CD4-positive, alpha-beta T cell treated with Interferon alpha-2 for 1 hour (primary cell): ENCODE measurements at places on chromosomes 5 and 9.

GRCh38 chr5:86447362-86447761 is 170.4 kb upstream of the COX7C start:
- no peak for DNase-seq

- peak; percentile 59 for DNase-seq
These were observed 6.8 kb upstream of the TCOF1 start for GRCh38 chr5:150350524-150351344.

- DNase-seq, result no peak
These were observed 100.9 kb downstream of the EBF1 start for GRCh38 chr5:158998793-158999325.

DNA sequence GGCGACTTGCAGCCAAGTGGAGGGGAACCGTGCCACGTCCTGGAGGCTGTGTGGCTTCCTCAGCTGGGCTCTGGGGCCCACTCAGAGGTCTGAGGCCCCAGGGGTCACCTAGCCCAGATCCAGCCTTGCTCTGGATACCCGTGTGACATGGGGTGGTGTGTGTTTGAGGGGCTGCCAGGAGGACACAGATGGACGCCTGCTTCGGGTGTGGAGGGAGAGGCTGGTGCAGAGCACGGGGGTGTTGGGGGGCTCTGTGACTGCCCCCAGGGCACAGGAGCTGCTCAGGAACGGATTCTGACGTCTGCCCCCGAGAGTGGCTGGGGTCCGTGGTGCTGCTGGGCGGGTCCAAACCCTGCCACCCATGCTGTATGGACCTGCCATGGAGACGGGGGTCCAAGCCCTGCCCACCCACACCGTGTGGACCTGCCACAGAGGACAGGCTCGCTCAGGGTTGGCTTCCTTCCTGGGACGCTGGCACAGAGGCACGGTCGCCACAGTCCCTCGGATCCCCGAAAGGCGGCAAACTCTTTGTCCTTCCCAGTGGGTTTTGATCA is 10.5 kb downstream of the INPP5E start:
- DNase-seq, result no peak

- no peak for DNase-seq
These were observed 11.5 kb upstream of the GPX3 start for GRCh38 chr5:151008906-151009305.

- no peak for DNase-seq
These were observed 232.2 kb downstream of the SMARCA2 start for GRCh38 chr9:2247340-2247739.

DNA sequence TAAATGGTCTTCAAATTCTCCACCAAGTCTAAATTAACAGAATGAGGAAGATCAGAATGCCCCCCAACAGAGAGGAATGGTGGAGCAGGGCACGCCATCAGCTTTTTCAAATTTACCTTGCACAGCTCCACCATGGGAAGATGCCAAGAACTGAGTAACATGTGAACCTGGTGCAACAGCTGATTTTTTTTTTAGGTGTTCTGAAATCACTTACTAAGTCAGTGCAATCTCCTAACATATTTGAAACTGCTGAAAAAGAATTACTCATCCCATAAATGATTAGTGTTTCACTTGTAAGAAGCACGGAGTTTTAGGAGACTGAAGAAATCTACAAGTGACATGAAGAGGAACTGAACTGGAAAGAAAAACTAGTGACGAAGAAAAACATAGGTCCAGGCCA is 5.1 kb downstream of the TMEM245 start:
- DNase-seq, result no peak

GRCh38 chr5:106321242-106321641 is 1349.5 kb downstream of the EFNA5 start:
- no peak for DNase-seq

GRCh38 chr9:107269681-107270080 is 13.4 kb upstream of the RAD23B start:
- DNase-seq, result no peak

- peak; percentile 37 for DNase-seq
These were observed 3.9 kb downstream of the SETX start for GRCh38 chr9:132350861-132351315.

DNA sequence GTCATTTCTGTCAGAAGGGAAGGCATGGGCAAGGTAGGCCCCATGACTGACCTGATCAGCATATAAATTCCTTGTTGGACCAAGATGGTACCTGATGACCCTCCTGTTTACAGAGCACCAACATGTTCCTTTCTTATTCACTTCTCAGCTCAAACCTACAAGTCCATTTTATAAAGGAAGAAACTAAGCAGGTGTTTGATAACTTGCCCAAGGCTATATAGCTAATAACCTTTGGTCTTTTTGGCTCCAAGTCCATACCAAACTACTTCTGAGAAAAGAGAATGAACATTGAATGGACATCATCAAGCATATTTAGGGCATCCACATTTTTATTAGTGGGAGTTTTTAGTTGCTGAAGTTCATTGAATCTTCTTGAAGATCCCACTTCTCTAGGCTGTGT is 125.2 kb downstream of the GALNT10 start:
- no peak for DNase-seq

- DNase-seq, result no peak
These were observed 144.9 kb downstream of the ERCC6L2 start for GRCh38 chr9:96020300-96020791.

GRCh38 chr5:128258372-128258771 is 174.8 kb downstream of the SLC12A2 start:
- no peak for DNase-seq

DNA sequence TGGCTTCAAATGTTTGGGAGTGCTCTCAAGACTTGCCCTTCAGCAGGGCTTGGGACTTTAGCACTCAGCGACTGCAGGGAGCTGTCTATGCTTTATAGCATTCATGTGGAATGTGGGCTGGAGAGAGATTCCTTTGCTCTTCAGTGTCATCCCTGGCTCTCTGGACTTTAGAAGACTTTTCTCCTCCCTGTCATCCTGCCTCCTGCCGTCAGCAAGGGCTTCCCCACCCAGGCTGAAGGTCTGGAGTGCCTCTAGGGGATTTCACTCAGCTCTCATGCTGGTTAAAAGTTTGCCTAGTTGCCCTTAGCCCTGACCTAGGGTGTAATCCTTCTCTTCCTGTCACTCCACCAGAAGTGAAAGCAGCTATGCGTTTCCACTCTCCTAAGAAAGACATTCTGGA is 210.9 kb downstream of the FRMD3 start:
- DNase-seq, result no peak

DNA sequence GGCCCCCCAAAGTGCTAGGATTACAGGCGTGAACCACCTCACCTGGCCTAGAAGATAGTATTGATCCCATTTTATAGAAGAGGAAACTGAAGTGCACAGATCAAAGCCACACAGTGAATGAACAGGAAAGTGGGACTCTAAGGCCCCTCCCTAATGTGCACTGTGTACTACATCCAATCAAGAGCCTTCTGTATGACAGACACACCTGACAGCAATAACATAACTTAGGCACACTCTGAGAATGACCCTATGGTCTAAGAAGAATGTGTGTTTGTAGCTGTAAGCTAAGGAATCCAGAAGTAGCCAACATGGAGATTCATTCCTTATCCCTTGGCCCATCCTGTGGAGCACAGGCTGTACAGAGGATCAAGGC is 271.2 kb downstream of the SMARCA2 start:
- DNase-seq, result no peak

DNA sequence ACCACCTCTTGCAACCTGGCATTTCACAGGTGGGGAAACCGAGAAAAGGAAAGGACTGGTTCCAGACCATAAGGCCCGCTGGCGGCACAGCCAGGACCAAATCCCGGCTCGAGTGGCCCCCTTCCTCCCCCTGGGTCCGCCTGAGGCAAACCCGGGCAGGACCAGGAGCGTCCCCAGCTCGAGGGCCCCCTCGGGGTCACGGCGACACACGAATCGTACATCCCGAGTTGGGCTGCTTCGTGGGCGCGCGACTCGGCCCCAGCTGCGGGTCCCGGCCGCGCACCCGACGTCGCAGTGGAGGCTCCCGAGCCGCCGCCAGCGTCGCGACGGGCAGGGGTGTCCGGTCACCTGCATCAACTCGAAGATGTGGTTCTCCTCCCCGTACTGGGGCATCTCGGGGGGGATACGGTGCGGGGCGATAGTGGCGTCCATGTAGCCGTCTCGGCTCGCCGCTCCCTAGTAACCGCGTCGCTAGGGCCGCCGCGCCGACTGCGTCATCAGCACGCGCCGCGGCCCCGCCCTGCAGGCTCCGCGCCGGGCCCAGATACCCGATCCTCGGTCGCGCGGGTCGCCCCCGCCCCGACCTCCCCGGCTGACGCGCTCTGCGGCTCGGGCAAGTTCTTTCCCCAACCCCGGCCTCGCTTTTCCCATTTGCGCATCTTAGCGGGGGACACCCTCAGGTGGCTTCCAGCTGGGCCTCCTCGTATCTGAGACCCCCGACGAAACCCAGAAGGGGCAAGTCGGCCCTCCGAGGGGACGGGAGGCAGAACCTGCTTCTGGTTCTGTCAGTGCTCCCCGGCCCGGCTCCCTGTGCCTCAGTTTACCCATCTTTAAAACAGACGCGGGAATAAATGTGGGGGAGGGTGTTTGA is at the start of gene AK8:
TSS of gene AK8 (minus strand) at position 461 of the 871 bp plus-strand sequence. CDS start at position 432, 29 bp downstream.
- DNase-seq, result peak; percentile 81

DNA sequence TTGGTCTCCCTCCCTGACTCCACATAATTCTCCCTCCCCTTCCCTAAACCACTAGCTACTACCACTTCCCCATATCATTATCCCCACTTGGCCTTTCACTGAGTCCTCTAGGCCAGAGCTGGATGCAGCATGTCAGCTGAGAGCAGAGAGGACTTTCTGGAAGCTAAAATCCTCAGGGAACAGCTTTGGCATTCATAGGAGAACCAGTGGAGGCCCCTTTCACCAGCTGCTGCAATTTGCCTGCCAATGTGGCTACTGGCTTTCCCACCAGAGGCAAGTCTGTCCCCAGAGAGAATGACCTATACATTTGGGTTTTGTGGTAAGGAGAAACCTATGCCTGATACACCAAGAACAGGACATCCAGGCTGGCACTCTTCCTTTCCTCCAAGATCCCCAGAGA is 14.4 kb downstream of the FAM219A start:
- no peak for DNase-seq

- DNase-seq, result no peak
These were observed 13.9 kb downstream of the PTAR1 start for GRCh38 chr9:69745716-69746437.

DNA sequence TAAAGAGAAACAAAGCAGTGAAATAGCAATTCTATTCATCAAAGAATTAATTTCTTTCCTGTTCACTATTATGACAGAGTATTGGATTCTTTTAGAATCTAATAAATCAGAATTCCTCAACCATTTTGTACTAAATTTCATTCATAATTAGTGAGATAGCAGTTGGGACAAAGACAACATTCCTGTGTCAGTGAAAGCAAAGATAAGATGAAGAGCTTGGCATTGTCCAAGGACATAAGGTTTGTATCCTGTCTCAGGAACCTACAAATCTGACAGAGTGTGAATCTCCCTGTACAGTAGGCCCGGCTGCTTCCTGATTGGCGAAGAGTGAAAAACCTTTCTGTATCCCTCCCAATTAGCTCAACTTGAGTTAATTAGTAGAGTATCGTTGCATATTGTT is 349.1 kb downstream of the ISL1 start:
- no peak for DNase-seq

DNA sequence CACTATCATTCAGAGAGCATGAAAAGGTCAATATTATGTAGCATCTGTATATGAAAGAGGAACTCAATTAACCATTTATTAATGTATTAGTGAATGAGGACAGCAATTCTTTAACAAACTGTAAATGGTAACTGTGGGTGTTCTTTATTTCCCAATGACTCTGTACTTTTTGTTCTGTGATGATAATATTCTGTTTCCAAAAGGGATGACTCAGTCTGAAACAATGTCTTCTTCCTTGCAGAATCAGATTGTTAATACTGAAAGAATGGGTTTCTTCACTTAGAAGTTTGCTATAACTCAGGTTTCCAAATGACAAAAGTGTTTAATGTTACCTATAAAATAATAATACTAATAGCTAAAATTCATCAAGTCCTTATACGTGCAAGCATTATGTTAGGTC is 1518.7 kb upstream of the WWC1 start:
- no peak for DNase-seq

DNA sequence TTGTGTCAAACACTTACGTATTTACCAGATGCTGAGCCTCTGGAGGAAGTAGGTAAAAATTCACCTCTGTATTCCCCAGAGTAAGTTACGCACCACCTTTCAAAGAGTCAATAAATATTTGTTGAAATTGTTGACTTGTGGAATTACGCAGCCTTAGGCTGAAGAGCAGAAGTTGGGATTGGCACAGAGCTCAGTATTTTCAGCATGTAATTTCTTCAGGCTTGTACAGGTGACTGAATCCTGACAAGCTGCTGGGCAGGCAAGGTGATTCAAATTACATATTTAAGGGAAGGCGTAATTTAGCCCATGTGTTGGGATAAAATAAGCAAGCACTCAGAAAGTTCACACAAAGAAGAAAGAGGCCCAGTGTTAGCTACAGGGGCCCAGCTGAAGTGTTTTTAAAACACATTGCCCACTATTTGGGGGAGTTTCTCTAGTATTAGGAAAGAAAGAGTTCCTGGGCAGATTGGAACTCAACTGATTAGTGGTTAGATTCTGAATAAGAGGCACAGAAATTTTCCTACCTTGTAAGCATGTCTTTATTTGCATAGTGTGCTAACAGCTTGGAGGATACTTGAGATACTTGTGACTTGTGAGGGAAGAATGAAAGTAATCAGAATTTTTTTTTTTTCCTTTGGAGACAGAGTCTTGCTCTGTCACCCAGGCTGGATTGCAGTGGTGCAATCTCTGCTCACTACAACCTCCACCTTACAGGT is 165.3 kb upstream of the FBXL7 start:
- no peak for DNase-seq

- DNase-seq, result no peak
These were observed 12.6 kb upstream of the SEMA5A start for GRCh38 chr5:9558319-9558965.

DNA sequence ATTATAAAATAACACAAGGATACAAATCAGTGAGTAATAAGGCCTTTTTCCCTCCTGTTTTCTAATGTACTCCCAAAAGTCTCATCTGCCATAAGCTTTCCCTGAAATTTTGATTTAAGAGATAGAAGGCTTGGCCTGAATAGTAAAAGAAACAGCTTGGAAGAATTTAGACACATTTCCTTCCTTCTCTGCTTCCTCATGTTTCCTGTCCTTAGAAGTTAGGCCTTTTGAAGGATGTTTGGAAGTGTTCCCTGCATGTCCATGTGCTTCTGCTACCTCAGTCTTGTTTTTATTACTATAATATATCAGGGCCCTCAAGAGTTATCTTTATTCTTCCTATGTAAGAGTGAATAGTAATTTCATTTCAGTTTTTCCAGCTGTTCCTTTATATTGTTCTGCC is 242.7 kb downstream of the DEPDC1B start:
- DNase-seq, result no peak

DNA sequence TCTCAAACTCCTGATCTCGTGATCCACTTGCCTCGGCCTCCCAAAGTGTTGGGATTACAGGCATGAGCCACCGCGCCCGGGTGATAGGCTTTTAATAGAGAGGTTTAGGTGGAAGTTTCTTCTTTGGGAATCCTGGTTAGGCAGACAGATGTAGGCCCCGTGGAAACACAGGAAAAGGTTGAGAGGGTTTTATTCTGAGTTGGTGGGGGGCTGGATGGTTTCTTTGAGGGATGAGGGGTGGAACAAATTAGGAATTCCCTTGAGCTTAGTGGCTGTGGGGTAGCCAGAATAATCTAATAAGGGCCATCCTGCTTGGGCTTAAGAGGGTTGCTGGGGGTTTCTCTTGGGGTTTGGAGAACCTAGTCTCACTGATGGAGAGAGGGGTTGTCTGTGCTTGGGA is 30.4 kb downstream of the C9orf50 start:
- no peak for DNase-seq

GRCh38 chr5:104111632-104112031 is 549.0 kb upstream of the NUDT12 start:
- DNase-seq, result no peak

GRCh38 chr5:2272039-2272438 is 389.3 kb upstream of the IRX4 start:
- DNase-seq, result no peak

GRCh38 chr5:36237751-36238150 is 4.0 kb downstream of the NADK2 start:
- DNase-seq, result no peak
